ENCODE measurements at places on chromosomes 7 and 10.

GRCh38 chr10:125441151-125441550 lies 241.8 kb downstream of the TEX36 start:
- no peak for DNase-seq

DNA sequence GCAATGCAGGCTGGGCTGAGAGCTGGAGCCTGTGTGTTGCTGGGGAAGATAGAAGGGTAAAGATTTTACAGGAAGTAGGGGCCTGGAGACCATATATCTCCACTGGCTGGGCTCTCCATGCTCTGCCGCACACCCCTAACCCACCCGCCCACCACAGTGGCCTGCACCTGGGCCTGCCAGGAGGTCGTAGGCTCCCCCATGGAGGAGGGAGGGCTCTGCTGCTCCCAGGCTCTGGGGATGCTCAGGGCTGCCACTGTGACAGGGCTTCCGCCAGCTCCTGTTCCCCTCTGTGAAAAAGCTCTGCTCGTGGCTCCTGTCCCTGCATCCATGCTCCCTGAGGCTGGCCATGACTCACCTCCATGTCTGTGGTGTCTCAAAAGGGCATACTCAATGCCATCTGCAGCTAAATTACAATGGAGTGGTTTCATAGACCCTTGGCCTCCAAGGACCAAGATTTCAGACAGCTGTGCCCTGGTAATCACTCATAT lies 106.0 kb downstream of the CXCL12 start:
- no peak for DNase-seq

GRCh38 chr7:23350466-23350865 lies 51.3 kb downstream of the MALSU1 start:
- DNase-seq = no peak

DNA sequence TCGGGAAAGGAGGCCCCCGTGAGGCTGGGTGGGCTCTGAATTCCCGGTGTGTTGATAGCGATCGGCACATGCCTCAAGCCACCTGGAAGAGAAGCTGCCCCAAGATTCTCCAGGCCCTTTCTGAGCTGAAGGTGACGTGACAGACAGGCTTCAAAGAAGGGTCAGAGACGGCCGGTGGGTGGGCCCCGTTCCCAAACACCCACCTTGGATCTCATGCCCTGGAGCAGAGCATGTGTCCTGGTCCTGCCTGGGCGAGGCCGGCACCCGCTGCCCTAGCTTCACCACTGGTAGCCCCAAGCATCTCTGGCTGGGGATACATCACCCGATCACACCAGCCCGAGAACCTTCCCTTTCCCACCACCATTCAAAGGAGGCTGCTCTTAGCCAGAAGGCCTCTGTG lies 399.0 kb downstream of the DNAJB6 start:
- no peak for DNase-seq

DNA sequence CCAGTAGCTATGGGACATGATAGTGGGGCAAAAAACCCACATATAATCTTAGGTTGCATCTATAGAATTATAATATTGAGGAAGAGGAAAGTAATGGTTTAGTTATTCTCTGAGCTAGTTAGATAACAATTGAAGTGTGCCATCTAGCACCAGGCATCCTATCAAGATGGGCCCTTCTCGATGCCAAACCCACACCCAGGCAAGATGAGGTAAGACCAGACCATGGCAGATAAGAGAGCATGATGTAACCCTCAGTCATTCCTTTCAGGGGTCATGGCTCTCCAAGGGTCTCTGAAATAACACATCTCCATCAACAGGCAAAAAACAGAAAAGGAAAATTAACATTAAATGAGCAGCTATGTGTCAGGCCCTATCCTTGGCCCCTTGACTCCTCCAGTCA lies 128.7 kb downstream of the SH3PXD2A start:
- DNase-seq = no peak

DNA sequence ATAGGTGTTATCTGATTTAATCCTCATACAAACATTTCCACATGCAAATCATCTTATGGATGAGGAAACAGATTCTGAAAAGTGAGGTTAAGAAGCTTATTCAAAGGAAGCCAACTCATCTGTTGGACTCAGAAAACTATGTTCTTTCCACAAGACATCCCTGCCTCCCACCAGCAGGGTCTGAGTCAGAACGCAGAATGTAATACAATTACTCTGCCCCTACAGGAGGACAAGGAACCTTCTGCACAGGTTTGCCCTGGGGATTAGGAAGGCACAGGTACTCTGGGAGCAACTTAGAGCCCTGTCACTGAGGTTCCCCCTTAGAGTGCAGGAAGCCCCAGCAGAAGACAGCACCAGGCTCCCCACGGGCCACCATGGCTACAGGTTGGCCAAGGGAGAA lies 255.7 kb downstream of the TNS3 start:
- no peak for DNase-seq

DNA sequence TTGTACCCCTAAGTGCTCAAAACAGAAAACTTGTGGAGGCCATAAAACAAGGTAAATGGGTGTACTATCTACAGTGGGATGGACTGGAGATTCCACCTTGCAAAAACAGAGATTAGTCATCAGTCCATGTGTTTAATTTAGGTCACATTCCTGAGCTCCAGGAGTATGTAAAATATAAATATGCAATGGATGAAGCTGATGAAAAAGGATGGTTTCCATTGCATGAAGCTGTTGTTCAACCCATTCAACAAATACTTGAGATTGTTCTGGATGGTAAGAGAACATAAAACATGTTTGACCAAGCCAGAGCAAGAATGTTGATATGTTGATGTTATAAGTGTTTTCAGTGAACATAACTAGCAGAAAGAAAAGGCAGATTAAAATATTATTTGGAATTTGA lies 14.6 kb downstream of the ASB15 start:
- DNase-seq = no peak

DNA sequence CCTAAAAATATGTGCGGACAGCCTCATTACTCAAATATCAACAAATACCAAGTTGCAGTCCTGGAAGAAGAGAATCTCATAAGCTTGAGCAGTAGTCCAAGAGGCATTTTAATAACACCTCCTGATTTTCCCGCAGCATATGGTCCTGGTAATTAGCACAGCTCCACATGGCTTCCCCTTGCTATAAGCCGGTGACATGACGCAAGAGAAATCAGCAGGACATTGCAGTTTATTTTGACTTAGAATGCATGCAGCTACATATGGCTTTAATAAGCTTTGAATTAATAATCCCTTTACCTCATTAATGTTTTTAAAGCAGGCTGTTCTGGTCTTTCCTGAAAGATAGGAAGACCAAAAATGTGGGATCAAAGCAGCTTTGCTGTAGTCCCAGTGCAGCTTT lies 137.6 kb downstream of the RAMP3 start:
- no peak for DNase-seq

- DNase-seq = no peak
These were observed 1.2 kb downstream of the HOXA10 start for GRCh38 chr7:27172823-27173510.

GRCh38 chr10:93334901-93335327 lies 147.2 kb downstream of the MYOF start:
- no peak for DNase-seq

DNA sequence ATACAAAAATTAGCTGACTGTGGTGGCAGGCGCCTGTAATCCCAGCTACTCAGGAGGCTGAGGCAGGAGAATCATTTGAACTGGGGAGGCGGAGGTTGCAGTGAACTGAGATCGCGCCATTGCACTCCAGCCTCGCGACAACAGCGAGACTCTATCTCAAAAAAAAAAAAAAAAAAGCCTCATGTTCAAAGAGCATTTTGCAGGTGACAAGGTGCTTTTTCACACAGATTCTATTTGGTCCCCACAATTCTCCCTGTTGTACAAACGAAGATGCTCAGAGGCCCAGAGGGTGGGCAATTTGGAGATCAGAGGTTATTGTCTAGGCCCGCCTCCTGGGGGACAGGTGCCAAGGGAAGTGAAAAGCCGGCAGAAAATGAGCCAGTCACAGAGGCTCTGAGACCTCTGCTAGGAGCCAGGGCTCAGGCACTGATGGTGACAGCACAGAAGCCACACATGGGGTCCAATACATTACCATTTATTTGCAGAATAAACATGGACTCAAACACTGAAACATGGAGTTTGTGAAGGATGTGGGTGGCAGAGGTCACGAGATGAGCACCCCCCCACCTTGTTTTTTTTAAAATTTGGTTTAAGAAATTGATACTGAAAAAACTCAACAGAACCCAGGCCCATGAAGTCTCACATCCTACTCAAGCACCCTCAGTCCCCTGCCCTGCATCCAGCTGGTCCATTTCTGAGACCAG lies 882 bp upstream of the GAL3ST4 start:
- no peak for DNase-seq

DNA sequence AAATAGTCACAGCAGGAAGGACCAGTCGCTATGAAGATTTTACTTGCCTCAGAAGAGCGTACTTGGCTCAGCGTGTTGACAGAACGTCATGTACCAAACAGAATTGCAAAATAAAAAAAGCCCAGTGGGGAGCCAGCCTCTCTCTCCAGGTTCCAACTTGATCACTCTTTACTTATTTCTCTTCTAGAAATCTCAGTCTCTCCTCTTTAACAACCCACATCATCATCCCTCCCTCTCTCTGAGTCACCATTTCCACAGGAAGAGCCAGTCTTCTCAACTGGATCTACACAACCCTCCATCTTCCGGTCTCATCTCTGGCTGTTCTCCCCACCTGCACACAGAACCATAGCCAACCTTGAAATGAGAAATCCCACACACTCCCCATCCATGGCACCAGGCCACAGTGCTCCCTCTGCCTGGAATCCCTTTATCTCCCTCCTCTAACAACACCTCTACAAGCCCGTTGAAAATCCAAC lies 718.3 kb downstream of the GRID1 start:
- no peak for DNase-seq

DNA sequence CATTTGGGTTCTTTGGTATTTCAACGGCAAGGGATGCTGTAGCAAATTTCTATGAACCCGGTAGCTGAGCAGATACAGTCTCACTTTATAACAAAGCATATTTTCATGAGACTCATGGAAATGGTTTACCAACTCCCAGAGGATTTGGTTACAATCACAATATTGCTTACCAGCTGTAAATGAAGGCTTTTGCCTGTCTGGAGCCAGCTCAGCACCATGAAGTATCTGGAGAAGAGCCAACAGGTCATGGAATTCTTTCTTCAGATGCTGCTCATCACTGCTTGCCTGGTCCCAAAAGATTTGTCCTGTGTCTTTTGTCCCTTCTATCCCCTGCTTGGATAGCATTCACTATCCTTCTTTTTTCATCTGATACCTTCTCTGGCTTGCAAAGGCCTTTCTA lies 316.9 kb upstream of the PHYHIPL start:
- DNase-seq = no peak

DNA sequence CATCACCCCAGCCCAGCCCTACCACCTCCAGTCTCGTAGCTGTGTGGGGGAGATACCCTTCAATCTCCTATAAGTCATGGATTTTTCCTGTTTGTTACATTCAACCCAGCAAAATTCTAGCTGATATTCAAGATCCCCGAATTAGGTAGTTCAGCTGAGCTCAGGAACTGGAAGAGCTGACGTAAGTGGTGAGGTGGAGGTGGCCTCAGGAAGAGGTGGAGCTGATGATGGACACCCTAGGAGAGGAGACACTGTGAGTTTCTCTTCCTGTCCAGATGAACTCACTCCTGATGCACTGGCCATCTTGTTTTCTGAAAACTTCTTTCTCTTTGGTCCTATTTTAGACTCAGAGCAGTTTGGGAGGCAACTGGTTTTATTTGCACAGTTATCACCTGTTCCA lies 90.5 kb upstream of the PITRM1 start:
- no peak for DNase-seq

- DNase-seq = peak; percentile 87
These were observed 2.2 kb upstream of the ANTXRL start for GRCh38 chr10:46284286-46285229.

DNA sequence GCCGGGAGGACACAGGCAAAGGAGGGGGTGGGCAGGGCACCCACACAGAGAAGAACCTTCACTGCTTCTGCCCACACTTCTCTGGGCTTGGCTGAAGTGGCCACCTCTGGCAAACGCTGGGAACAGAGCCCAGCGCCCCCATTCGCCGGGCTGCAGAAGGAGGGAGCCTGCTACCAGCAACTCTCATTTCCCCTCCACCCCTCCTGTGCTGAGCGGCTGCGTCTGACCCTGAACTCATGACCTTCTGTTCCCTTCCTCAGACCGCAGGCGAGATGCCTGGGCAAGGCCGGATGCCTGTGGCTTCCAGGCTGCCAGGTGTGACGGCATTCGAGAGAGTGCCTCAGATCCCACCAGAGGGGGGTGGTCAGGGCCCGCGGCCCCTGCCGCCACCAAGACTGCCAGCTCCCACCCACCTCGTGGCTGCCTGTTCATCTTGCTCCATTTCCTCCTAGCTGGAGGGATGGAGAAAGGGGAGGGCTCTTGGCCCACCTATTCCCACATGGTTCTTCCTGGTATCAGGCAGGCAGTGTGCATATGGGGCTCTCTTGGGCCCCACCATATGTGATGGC lies 19.8 kb downstream of the DNAJB12 start:
- DNase-seq = peak; percentile 47

DNA sequence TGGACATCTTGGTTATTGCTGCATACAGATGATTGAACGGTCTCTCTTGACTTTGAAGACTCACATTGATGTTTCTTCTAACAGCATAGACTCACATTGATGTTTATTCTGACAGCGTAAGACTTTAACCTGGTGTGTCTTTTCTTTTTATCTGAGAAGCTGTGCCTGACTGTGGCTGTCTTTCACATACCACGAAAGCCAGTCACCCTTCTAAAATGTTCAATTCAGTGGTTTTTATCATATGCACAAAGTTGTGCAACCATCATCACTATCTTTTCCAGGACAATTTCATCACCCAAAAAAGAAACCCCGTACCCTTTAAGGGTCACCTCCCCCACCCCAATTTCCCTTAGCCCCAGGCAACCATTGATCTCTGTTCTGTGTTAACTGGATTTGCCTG lies 24.7 kb downstream of the CELF2 start:
- DNase-seq = no peak

GRCh38 chr7:82740246-82740848 lies 296.8 kb upstream of the CACNA2D1 start:
- DNase-seq = no peak

DNA sequence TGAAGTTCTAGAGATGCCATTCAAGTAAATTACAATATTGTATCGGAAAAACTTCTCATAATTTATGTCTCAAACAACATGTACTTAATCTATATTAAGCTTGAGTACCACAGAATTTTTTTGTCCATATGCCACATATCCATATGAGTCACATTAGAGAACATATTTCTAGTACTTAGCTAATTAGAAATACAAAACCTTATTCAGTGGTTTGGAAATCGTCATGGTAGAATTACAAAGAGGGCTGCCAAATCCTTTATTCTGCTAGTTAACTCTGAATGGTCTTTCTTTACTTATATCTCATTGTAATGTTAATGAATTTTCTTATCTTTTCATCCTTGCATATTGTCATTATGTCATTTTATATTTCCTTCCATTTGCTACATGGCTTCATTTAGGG lies 9.0 kb upstream of the VIM start:
- DNase-seq = no peak

DNA sequence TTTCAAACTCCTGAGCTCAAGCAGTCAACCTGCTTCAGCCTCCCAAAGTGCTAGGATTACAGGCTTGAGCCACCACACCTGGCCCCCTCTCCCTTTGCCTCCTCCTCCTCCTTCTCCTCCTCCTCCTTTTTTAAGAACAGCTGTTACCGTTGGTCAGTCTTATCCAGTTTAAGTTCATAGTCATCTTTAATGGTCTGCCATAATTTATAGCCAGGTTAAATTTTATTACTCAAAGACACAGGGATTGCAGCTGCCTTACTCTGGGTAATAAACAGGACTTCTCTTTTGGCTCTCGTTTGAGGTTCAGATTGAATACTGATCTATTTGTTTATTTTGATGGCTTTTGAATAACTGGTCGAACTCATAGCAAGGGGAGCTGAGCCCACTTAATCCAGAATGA lies 35.2 kb downstream of the ATOH7 start:
- no peak for DNase-seq

Measured in large intestine (tissue), 12 donors.